Lower lobe of right lung (tissue), 2 donors: ENCODE measurements at places on chromosomes 5 and 9. TPM values are rescaled to one million over a fixed set of nuclear protein-coding genes. Genes with fewer than 3 reads are reported as not detected.

Gene SPAG8
- total RNA-seq, result 13.3 TPM

GRCh38 chr9:114722081-114722621 lies 40.2 kb upstream of the TEX48 start:
- no peaks in the 10 kb centered on the region for H3K4me1 ChIP-seq
- no peak overlapping the region for H3K27ac ChIP-seq
- no peak for DNase-seq
- H3K4me3 ChIP-seq, result no peak overlapping the region

GRCh38 chr9:84673806-84674205 lies 4.3 kb downstream of the NTRK2 start:
- peaks cover 17% of the 10 kb centered on the region for H3K4me1 ChIP-seq
- H3K36me3 ChIP-seq, result no peaks in the 10 kb centered on the region
- H3K27ac ChIP-seq, result no peak overlapping the region
- no peak overlapping the region for H3K4me3 ChIP-seq
- DNase-seq, result no peak
- H3K27me3 ChIP-seq, result peaks cover 29% of the 10 kb centered on the region

Gene FBP1
- total RNA-seq, result 527 TPM

- H3K36me3 ChIP-seq, result no peaks in the 10 kb centered on the region
- H3K4me3 ChIP-seq, result no peak overlapping the region
- H3K27me3 ChIP-seq, result no peaks in the 10 kb centered on the region
- H3K4me1 ChIP-seq, result no peaks in the 10 kb centered on the region
Measured at GRCh38 chr9:101275769-101276250, 109.0 kb downstream of the BAAT start.

Gene SLC23A1
- 1.4 TPM for total RNA-seq

GRCh38 chr9:68715181-68715456 lies 10.1 kb downstream of the PIP5K1B start:
- DNase-seq, result no peak
- peak overlapping the region; percentile 54 for H3K27ac ChIP-seq
- no peak overlapping the region for H3K4me3 ChIP-seq
- no peaks in the 10 kb centered on the region for H3K36me3 ChIP-seq
- peaks cover 22% of the 10 kb centered on the region for H3K4me1 ChIP-seq
- no peaks in the 10 kb centered on the region for H3K27me3 ChIP-seq

Gene HNRNPK
- 390 TPM for total RNA-seq

DNA sequence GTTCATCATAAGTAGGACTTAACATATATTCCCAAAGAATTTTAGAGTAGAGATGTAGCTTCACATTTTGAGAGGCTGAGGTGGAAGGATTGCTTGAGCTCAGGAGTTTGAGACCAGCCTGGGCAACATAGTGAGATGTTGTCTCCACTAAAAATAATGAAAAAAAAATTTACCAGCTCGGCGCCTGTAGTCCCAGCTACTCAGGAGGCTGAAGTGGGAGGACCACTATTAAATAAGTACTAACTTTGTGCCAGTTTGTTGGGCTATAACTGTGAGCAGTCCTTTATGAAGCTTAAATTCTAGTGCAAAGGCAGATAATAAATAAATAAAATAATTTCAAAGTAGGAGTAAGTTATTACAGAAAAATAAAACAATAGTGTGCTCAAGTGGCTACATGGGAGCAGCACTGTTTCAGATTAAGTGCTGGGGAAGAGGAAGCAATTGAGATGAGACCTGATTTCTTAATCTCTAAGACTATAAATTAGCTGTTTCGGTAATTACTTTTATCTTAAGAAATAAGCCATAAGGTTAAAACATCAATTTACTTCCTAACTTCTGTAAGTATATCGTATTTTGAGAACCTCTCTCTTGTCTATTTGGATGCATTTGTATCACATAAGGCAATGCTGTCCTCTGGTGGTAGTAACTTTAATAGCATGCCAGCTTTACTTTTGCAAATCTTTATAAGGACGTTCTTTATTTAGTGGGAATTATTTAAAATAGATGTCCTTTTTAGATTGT lies 98.9 kb downstream of the CSNK1G3 start:
- H3K27ac ChIP-seq, result no peak overlapping the region
- no peaks in the 10 kb centered on the region for H3K27me3 ChIP-seq

Gene IL13
- total RNA-seq, result not detected

- no peak overlapping the region for H3K27ac ChIP-seq
- H3K4me1 ChIP-seq, result peaks cover 1% of the 10 kb centered on the region
- no peak for DNase-seq
- no peak overlapping the region for H3K4me3 ChIP-seq
- H3K27me3 ChIP-seq, result peaks cover under 1% of the 10 kb centered on the region
Measured at GRCh38 chr9:131043087-131043486, 34.1 kb downstream of the LAMC3 start.

- DNase-seq, result no peak
- H3K27ac ChIP-seq, result no peak overlapping the region
- H3K4me1 ChIP-seq, result peaks cover 80% of the 10 kb centered on the region
- no peaks in the 10 kb centered on the region for H3K27me3 ChIP-seq
Measured at GRCh38 chr5:154783774-154784460, 28.7 kb downstream of the LARP1 start.

GRCh38 chr5:111582451-111582850 lies 70.1 kb upstream of the STARD4 start:
- H3K4me1 ChIP-seq, result peaks cover 5% of the 10 kb centered on the region
- H3K4me3 ChIP-seq, result no peak overlapping the region
- H3K27ac ChIP-seq, result no peak overlapping the region
- no peaks in the 10 kb centered on the region for H3K36me3 ChIP-seq
- no peaks in the 10 kb centered on the region for H3K27me3 ChIP-seq

DNA sequence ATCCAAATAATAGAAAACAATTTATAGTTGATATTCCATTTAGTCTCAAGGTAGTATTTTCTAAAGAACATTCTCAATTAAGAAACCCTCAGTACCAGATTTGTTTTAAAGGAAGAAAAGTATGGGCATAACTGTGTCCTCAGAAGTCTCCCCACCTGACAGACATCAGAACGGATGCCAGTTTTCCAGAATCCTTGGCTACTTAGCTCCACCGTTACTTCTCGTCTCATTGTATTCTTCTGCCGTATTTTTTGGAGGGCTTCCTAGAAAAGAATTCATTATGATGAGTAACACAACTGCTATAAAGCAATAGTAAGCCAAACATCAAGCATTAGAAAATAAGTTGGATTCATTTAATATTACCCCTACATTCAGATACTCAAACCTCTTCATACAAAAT lies 67.8 kb downstream of the DROSHA start:
- H3K4me3 ChIP-seq, result no peak overlapping the region
- no peak overlapping the region for H3K27ac ChIP-seq
- peaks cover 73% of the 10 kb centered on the region for H3K36me3 ChIP-seq

GRCh38 chr9:127918183-127919107 lies 1.6 kb upstream of the ST6GALNAC4 start:
- H3K27ac ChIP-seq, result peak overlapping the region; percentile 73
- peak; percentile 58 for DNase-seq
- H3K4me1 ChIP-seq, result peaks cover 69% of the 10 kb centered on the region
- H3K4me3 ChIP-seq, result no peak overlapping the region

DNA sequence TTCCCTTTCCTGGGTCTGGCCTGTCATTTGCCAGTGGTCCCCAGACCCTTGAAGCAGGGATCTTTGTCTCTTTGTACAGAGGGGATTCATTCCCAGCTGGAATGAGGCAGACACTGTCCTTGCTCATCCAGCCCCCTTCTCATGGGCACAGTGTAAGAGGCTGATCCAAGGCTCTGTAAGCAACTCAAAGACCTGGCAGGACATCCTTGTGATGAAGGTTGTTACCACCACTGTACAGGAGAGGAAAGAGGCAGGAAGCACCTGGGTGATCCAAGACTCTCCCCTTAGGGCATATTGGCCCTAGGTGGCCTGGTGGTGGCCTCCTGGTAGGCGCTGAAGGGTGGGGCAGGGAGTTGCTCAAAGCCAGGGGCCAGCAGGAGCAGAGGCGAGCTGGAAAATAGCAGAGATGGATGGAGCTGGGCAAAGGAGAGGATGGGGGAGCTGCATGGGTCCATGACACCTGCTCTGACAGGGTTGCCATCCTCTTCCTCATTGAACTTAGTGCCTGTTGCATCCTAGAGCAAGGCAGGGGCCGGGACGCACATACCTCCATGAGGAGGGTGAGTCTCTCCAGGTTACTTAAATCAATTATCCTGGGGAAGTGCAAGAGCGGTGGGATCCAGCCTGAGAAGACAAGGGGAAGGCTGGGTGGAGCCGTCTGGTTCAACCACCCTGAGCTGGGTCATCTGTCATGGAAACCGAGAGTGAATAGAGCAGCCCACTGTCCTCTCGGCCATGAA lies 9.8 kb upstream of the GADD45G start:
- no peaks in the 10 kb centered on the region for H3K36me3 ChIP-seq
- no peak for DNase-seq
- no peak overlapping the region for H3K27ac ChIP-seq
- H3K4me1 ChIP-seq, result no peaks in the 10 kb centered on the region
- H3K4me3 ChIP-seq, result no peak overlapping the region
- H3K27me3 ChIP-seq, result no peaks in the 10 kb centered on the region

- peaks cover 31% of the 10 kb centered on the region for H3K36me3 ChIP-seq
- peaks cover 27% of the 10 kb centered on the region for H3K4me1 ChIP-seq
- no peak for DNase-seq
Measured at GRCh38 chr9:85941622-85941940, 635 bp downstream of the NAA35 start.

GRCh38 chr5:52119768-52120167 lies 667.9 kb upstream of the ITGA1 start:
- no peaks in the 10 kb centered on the region for H3K36me3 ChIP-seq
- DNase-seq, result no peak
- no peaks in the 10 kb centered on the region for H3K27me3 ChIP-seq
- H3K27ac ChIP-seq, result no peak overlapping the region
- H3K4me1 ChIP-seq, result no peaks in the 10 kb centered on the region

- no peaks in the 10 kb centered on the region for H3K27me3 ChIP-seq
- H3K36me3 ChIP-seq, result no peaks in the 10 kb centered on the region
- H3K4me3 ChIP-seq, result no peak overlapping the region
- no peak overlapping the region for H3K27ac ChIP-seq
- no peak for DNase-seq
Measured at GRCh38 chr5:139593716-139594319, 32.7 kb downstream of the UBE2D2 start.

- H3K4me3 ChIP-seq, result no peak overlapping the region
- H3K27ac ChIP-seq, result no peak overlapping the region
- H3K27me3 ChIP-seq, result no peaks in the 10 kb centered on the region
- DNase-seq, result no peak
- no peaks in the 10 kb centered on the region for H3K36me3 ChIP-seq
- H3K4me1 ChIP-seq, result no peaks in the 10 kb centered on the region
Measured at GRCh38 chr9:108254236-108254635, 601.5 kb downstream of the ACTL7B start.

DNA sequence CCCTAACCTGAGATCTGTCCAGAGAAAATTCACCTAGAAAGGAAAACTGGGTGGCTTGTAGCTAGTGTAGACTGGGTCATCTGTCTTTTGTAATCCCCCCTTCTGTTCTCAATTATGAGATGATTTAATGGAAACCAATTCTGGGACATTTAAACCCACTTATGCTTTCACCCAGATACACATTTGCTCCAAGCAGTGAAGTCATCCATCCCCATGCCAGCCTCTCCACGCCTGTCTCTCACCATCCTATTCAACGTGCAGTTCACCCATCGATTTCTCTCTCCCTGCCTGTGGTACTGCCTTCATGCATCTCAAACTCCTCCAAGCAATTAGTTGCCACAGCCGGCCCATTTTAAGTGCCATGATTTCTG lies 1.8 kb downstream of the PHF19 start:
- no peak for DNase-seq
- peaks cover 12% of the 10 kb centered on the region for H3K4me1 ChIP-seq
- peak overlapping the region; percentile 82 for H3K4me3 ChIP-seq
- H3K27me3 ChIP-seq, result no peaks in the 10 kb centered on the region
- H3K27ac ChIP-seq, result peak overlapping the region; percentile 89
- peaks cover 12% of the 10 kb centered on the region for H3K36me3 ChIP-seq

Gene PRR7
- total RNA-seq, result 1.7 TPM
